ENCODE measurements at places on chromosomes 3 and 15.

GRCh38 chr15:76217029-76217881 is 94.0 kb downstream of the ETFA start:
- no peak for DNase-seq

GRCh38 chr3:16301507-16301906 is 36.5 kb downstream of the OXNAD1 start:
- DNase-seq: no peak

DNA sequence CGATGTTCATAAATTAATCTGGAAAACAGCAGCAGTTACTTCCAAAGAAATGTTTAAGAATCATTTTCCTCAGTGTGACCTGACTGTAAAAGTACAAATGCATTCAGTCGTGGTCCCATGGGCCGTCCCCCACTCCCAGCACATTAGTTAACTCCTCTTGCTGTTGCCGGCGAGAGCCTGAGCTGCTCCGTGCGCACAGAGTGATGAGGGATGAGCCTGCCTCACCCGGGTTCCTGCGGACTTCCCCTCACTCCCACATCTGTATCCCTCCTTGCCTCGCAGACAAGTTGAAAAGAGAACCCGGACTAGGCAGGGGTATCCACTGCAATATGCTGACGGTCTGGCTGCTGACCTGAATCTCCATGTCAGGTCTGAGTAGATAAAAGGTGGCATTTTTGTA is 861.7 kb upstream of the NR2F2 start:
- no peak for DNase-seq

GRCh38 chr3:160780245-160780644 is 24.2 kb downstream of the PPM1L start:
- no peak for DNase-seq

GRCh38 chr15:33200444-33200843 is 5.9 kb upstream of the FMN1 start:
- DNase-seq: no peak

GRCh38 chr3:134485075-134485717 is 589 bp downstream of the ANAPC13 start:
- no peak for DNase-seq

- DNase-seq: no peak
Measured at GRCh38 chr3:155647206-155647605, 97.7 kb downstream of the PLCH1 start.

DNA sequence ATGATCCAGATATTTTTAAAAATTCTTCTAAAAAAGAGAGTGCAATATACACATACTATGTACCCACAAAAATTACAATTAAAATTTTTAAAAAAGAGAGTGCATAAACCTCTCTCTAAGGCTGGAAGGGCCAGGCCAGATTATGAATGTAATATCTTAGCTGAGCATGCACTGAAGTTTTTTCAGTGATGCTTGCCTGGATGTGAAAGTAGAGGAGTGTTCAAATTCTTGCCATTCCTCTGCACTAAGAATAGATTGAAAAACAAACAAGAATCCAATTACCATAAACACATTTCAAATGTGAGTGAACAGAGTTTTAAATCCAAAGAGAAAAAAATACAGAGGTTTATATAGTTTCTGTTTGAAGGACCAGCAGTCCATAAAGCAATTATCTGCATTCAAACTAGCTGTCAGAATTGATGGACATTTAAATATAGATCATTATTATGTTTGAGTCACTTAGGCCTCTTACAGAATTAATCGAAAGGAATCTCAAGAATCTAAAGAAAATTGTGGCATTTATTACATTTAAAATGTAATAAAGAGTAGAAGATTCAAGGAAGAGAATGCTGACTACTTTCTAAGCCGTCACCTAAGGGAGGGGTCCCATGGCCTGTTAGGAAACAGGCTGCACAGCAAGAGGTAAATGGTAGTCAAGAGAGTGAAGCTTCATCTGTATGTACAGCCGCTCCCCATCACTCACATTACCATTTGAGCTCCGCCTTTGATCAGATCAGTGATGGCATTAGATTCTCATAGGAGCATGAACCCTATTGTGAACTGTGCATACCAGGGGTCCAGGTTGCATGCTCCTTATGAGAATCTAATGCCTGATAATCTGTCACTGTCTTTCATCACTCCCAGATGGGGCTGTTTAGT is 159.3 kb upstream of the MDFIC2 start:
- no peak for DNase-seq

DNA sequence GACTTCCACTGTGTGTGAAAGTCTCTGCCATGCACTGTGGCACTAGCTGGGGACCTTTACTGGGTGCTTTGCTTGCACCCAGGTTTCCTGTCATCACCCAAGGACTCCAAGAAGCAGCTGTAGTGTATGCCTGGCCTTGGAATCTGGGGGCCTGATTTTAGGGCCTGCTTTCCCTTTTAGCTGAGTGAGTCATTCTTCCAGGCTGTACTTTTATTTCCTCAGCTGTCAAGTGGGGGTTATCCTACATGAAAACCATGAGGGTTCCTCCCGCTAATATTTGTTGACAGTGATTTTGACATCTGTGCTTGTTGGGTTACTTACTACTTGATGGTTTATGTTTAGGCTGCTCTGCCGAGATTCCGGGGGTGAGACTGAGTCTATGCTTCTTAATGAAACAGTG is 18.5 kb downstream of the GORASP1 start:
- DNase-seq: no peak

GRCh38 chr3:134804508-134805480 is 9.7 kb downstream of the EPHB1 start:
- no peak for DNase-seq

- DNase-seq: no peak
Measured at GRCh38 chr3:61158216-61158615, 93.0 kb downstream of the FHIT start.

DNA sequence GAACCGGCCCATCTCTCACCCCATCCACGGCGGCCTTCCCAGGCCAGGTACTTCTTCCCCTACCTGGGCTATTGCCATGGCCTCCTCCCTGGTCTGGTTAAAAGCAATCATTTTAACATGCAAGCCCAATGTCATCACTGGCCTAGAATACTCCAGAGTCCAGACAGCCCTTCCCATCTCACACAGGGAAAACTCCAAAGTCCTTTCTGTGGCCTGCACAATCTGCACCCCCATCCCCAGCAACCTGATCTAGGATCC is 45.8 kb upstream of the SLCO2A1 start:
- no peak for DNase-seq

- DNase-seq: no peak
Measured at GRCh38 chr15:37517191-37517895, 417.0 kb upstream of the MEIS2 start.

DNA sequence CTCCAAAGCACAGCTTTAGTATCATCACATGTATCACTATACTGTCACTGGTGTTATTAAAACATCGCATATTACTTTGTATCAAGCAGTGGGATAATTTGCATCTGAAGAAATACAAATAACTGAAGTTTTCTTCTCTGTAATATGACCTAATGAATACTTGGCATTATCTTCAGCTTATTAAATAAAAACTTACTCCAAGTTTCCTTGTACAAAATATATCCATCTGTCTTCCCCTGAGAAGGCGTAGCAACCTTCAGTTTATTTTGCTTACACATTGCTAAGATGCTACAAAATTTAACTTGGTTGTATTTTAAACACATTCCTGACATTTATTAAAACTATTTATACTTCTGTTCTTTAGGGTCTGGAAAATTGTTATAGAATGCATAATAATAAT is 13.7 kb downstream of the FGF7 start:
- DNase-seq: no peak

DNA sequence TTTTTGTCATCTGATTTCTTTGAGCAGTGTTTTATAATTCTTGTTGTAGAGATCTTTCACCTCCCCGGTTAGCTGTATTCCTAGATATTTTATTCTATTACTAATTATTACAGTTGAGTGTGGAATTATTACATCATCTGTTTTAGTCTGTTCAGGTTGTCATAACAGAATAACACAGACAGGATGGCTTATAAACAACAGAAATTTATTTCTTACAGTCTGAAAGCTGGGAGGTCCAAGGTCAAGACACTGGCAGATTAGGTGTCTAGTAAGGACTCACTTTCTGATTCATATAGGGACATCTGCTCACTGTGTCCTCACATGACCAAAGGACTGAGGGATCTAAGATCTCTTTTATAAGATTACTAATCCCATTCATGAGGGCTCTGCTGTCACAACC is 121.3 kb upstream of the THBS1 start:
- DNase-seq: no peak

GRCh38 chr15:58608129-58608590 is 141.3 kb downstream of the ADAM10 start:
- no peak for DNase-seq

GRCh38 chr3:77541203-77541922 is 501.5 kb downstream of the ROBO2 start:
- DNase-seq: no peak

- no peak for DNase-seq
Measured at GRCh38 chr15:67184208-67184925, 70.1 kb downstream of the AAGAB start.

- no peak for DNase-seq
Measured at GRCh38 chr15:99371180-99372103, 120.2 kb downstream of the LRRC28 start.

DNA sequence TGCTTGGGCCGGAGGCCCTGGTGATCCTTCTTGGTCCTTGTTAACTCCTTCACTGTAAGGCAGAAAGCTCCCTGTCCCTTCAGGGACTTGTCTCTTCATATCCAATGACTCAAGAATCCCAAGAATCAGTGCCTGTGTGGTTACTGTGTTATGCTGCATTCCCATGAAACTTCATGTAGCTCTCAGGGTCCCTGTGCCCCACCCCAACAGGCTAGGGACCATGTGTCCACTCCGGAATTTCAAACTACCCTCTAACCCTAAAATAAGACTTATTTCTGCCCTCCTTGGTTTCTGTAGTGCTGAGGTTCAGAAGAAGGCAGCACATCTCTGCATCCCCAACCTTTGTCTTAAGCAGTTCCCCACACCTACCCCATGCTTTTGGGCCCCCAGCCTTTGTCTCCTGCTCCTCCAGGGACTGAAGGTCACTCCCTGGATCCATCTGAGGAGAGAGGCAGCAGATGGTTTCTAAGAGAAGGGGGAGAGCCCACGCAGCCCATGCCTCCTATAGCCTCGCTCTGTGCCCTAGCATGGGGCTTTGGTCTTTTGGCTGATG is 531 bp upstream of the MAP1A start:
- no peak for DNase-seq

DNA sequence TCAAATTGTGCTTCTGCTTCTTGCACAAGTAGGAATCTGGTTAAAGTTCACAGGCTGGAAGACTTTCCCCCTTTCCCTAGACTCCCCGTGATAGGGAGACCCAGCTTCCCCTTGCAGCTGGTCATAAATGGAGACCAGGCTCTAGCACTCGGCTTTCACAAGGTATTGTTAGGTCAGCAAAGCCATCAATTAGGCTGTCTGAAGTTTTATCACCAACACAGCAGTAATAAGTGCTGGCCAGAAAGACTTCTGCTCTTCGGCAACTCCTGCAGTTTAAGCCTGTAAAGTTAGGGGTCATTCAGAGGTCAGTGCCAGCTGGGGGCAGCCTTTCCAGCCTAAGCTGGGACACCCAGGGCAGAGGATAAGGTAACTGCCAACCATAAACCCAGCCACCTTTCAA is 203.4 kb downstream of the MEIS2 start:
- DNase-seq: no peak

DNA sequence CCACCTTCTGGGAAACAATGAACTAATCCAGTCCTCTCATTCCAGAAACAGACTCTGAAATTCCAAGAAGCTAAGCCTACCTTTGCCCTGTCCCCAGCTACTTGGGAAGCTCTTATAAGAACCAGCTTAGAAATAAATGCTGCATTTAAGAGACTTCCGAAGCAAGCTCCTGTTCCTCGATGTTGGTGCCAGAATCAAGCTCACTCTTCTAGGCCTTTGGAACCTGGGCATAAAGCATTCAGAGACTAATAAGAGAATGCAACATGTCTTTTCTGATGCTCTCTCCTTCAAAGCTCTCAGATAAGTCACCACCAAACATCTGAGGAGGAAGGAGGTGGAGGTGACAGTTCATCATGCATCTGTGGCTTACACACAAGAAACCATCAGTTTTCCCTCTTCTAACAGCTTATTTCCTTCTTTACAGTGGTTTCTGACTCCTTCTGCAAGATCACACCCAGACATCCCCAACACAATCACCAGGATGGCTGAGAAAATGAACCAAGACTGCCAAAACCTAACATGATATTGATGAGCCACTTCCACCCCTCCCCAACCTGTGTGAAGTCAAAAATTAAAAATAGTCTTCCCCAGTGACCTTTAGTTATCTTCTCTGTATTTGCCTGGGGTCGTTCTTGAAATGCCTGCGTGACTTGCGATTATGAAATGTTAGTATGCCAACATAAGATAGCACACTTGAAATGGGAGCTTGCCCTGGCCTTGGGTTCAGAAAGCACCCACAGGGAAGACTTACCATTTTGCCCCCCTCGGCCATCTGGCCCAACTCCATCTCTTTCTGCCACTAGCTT is 11.5 kb downstream of the ARHGEF3 start:
- DNase-seq: no peak

- no peak for DNase-seq
Measured at GRCh38 chr3:176376531-176376930, 820.8 kb downstream of the TBL1XR1 start.

DNA sequence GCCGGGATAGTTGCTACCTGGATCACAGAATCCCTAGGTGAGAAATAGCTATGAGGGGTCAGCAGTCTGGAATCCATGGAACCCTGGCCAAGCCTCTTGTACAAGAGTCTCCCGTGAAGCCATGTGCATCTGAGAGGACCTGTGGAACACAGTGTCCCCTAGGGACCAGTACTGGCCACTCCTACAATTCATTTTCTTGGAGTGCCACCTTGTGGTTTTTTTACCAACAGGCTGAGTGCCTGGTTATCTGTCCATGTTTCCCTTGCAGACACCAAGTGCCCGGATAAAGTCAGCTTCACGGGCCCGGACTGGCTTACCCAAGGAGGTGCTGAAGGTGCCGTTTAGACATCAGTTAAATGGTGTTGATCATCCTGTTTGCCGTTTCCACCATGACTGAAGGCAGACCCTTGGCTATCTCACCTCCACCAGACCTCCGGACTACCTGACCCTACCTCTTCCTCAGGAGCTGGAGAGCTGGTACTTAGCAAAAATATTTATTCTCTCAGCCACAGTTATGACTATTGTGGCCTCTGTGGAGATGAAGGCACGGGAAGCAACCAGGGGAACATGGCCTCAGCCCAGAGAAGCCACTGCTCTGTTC is 93.9 kb downstream of the RBPMS2 start:
- no peak for DNase-seq

GRCh38 chr3:17459470-17459993 is 282.9 kb downstream of the TBC1D5 start:
- no peak for DNase-seq

DNA sequence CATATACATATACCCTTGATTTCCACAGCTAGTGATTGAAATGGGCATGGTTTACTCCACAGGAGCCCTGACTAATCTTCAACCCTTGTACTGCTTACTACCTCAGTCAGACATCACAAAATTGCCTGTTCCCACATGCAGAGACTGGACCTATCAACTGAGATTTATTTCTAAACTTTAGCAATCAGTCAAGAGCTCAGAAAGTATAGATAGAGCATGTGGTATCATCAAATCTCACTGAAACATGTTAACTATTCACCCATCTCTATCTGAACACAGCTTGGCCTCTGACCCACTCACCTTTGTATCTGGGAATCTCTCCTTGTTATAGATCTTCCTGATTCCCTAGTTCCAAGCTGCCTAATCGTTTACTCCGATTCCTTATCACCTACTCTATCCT is 14.6 kb downstream of the ADAM10 start:
- DNase-seq: no peak

Data from stimulated activated CD4-positive, alpha-beta T cell treated with anti-CD3 and anti-CD28 coated beads, TNF-alpha, amount 100 ng/mL, for 24 hours (primary cell).